ENCODE measurements at places on chromosomes 1 and 21.
A peak's percentile ranks its signal among the peaks of the same experiment; 100 is the strongest.

GRCh38 chr21:45643021-45643980, at the start of gene PCBP3:
Gene PCBP3, plus strand, starts transcription at chr21:45643725. Its CDS starts 206,361 bp downstream, at chr21:45850086.
- DNase-seq: peak; percentile 99

- DNase-seq: no peak
These were observed 349.7 kb downstream of the RWDD3 start for GRCh38 chr1:95583661-95584210.

- DNase-seq: no peak
These were observed 16.3 kb upstream of the PHLDA3 start for GRCh38 chr1:201485184-201485774.

DNA sequence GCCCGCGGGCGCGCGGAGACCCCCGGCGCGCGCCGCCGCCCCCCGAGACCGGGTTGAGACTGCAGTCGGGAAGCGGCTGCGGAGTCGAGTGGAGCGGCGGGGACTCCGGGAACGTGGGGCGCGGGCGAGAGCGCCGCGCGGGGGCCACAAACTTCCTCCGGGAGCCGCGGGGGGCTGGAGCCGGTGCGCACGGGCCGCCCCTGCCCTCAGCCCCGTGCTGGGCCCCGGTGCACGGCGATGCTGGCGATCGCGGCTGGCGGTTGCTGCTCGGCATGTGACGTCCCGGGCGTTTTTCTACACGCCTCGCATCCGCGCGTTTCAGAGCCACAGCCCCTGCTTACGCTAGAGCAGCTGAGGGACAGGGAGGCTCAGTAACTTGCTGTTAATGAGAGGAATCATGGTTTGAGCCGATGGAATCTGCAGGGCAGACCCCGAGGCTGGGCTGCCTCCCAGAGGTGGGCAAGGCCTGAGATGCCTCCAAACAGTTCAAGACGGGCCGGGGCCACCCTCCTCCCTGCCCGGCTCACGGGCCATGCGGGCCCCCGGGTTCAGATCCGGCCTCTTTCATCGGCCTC, 520 bp downstream of the TMEM201 start:
- no peak for DNase-seq

GRCh38 chr1:41661428-41662060, 177.1 kb upstream of the EDN2 start:
- DNase-seq: no peak

- DNase-seq: peak; percentile 21
These were observed 507.1 kb upstream of the ZRANB2 start for GRCh38 chr1:71587961-71588360.

DNA sequence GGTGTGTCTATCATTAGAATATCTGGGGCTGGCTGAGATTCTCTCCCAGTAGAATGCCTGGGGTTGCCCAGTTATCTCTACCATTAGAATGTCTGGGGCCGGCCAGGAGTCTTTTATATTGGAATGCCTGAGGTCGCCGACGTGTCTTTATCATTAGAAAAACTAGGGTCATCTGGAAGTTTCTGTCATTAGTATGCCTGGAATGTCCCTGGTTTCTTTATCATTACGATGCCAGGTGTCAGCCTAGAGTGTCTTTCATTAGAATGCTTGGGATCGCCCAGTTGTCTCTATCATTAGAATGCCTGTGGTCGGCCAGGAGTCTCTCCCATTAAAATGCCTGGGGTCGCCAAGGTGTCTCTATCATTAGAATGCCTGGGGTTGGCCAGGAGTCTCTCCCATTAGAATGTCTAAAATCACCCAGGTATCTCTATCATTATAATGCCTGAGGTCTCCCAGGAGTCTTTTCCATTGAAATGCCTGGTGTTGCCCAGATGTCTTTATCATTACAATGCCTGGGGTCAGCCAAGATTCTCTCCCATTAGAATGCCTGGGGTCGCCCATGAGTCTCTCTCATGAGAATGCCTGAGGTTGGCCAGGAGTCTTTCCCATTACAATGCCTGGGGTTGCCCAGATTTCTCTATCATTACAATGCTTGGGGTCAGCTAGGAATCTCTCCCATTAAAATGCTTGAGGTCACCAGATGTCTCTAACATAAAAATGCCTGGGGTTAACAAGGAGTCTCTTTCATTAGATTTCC, 53.2 kb downstream of the RNF187 start:
- no peak for DNase-seq

GRCh38 chr1:157469752-157470675, 82.3 kb downstream of the FCRL5 start:
- DNase-seq: no peak

DNA sequence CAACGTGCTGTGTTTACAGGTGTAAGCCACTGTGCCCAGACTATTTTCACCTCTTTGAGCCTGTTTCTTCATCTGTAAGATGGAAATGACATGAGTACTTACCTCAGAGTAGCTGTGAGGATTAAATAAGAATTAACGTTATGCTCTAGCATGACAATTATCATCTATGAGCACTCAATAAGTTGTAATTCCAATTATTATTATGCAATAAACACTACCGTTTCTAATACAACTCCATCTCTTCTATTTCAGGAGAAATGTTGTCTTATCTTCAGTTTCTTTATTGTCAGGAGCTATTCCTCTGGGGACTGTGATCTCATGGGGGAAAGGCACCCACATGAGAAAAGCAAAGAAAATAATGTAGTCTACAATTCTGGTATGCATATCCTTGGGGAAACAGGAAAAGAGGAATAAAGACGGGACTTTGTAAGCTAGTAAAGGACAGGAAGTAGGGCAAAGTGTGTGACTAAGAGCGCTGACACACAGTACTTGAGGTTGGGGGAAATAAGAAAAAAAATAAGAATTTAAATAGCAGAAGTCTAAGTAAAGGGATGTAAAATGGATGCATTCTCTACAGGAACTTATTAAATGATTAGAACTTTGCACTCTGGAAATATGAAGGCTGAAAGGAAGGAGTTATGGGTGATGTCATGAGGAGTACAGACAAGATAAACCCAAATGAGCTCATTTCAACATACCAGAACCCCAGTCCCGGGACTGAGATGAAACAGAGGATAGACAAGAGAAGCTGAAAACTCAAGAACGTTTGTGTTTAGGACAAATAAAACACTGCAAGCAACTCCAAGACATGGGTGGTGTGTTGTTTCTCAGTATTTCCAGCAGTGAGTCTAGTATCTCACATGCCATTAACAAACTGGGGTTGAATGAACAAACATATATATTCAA, 9.8 kb downstream of the PHC2 start:
- DNase-seq: no peak

DNA sequence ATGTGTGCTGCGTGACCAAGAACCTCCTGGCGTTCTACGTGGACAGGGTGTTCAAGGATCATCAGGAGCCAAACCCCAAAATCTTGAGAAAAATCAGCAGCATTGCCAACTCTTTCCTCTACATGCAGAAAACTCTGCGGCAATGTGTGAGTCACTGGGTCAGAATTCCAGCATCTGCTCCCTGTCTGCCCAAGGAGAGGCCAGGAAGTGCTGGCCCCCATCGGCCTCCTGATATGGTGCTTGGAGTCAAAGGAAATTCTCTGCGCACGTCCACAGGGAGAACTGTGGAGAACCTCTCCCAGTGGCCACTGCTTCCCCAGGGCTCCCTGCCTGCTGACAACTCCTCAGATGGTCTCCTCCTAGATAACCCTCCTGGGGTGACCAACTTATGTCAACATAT, 25.6 kb upstream of the IL20 start:
- DNase-seq: no peak

DNA sequence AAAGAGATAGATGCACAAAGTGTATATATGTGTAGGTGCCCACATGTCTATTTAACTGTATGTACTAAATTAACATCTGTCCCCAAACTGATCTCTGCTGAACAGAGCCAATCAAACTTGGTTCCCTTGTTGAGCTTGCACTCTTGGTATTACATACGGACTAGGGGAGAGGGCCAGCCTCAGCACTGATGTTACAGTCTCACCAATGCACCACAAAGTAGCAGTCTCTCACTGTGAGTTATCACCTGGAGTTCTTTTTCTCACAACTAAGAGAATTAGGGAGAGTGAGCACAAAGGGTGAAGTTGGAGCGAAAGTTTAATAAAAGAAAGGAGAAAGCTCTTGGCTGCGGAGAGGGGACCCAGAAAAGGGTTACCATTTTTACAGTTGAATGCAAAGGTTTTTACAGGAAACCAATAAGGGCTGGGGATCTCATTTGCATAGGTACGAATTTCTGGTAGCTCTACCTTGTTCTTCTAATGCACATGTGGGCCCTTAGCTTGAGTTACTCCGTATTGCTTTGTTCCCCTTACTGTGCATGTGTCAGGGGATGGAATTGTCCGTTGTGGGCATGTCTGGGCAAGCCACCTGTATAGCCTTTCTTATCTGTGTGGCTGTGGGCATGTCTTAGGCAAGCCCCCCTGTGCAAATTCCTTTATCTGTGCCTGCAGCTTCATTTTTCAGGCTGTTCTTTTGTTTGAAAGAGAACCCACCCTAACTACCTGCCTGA, 13.3 kb upstream of the CHI3L2 start:
- no peak for DNase-seq

DNA sequence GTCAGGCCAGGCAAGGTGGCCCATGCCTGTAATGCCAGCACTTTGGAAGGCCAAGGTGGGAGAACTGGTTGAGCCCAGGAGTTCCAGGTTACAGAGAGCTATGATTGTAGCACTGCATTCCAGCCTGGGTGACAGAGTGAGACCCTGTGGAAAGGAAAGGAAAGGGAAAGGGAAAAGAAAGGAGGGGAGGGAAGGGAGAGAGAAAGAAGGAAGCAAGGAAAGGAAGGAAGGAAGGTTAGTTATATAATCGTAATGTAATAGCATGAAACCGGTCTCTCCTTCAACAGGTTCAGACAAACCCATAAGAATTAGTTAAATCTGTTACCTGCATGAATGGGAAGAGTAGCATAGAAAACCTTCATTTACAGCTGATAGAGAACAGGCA, 1.2 kb upstream of the PAQR7 start:
- DNase-seq: no peak

GRCh38 chr1:71645015-71645414, 564.2 kb upstream of the ZRANB2 start:
- DNase-seq: no peak

- no peak for DNase-seq
These were observed 11.3 kb downstream of the TMCC2 start for GRCh38 chr1:205239078-205239477.

- no peak for DNase-seq
These were observed 15.6 kb downstream of the TMPRSS15 start for GRCh38 chr21:18387994-18388393.

- no peak for DNase-seq
These were observed 39.6 kb downstream of the CAMTA1 start for GRCh38 chr1:6824665-6825368.

DNA sequence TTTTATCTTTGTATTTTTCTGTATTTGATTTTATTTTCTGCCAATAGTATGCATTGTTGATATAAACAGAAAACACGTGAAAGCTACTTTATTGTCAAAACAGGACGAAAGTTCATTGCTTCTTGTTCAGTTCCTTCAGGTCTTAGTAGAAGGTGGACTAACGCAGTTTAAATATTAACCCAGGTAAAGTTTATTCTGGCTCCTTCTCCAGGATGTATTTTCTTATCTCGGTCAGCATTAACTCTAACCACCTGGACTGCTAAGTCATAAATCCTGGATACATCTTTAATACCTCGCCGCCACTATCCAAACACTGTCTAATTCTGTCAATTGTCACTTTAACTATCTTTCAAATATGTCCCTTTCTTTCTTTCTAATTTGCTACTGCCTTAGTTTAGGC, 5.7 kb upstream of the SOAT1 start:
- DNase-seq: no peak

DNA sequence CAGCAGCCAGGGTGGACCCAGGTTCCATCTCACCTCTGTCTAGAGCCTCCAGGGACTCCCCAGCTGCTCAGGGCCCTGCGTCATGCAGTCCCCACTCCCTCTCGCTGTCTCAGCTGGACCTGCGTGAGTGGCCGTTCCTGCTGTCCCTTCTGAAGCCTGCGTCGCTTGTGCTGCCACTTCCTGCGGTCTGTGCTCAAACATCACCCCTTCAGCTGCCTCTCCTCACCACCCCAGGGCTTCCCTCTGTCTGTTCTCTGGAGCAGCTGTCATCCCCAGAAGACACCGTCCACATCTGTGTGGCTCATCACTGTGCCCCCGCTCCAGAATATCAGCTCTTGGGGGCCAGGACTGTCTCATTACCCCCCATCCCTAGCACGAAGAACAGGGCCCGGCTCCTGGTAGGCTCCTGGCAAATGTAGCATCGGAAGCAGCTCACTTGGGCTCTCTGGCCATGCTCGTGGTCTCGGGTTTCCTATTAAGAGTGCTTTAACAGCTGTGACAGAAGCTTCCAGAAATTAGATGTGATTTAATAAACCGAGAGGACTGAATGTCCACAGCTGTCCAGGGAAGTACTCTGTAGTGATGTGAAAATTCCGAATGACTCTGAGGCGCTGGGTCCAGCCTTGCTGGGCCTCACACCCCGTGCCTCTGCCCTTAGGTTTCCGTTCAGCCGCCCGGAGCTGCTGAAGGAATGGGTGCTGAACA, 3.3 kb downstream of the THAP3 start:
- no peak for DNase-seq

DNA sequence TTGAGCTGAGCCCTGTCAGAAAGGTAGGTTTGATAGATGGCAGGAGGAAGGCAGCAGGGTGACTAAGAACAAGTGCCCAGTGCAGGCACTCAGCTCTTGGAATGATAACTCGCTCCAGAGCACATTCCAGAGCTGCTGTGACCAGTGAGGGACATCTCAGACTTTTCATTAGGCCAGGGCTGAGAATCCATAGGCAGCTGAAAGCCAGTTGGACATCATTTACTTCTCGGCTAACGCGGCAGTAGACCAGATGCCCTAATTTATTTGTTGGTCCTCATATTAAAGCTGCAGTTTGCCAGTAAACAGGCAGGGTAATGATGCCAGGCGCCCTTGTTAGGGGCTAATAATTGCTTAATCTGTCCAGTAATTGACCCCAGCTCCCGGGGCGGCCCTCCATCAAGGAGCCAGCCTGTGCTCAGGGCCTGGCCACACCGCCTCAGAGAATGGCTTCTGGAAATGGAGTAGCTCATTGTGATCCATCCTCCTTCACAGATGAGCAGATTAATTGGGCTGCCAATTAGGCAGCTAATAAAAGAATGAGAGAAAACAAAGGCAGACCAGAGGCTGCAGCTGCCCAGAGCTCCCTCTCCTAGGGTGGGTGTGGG, 122.0 kb downstream of the BEND5 start:
- no peak for DNase-seq

DNA sequence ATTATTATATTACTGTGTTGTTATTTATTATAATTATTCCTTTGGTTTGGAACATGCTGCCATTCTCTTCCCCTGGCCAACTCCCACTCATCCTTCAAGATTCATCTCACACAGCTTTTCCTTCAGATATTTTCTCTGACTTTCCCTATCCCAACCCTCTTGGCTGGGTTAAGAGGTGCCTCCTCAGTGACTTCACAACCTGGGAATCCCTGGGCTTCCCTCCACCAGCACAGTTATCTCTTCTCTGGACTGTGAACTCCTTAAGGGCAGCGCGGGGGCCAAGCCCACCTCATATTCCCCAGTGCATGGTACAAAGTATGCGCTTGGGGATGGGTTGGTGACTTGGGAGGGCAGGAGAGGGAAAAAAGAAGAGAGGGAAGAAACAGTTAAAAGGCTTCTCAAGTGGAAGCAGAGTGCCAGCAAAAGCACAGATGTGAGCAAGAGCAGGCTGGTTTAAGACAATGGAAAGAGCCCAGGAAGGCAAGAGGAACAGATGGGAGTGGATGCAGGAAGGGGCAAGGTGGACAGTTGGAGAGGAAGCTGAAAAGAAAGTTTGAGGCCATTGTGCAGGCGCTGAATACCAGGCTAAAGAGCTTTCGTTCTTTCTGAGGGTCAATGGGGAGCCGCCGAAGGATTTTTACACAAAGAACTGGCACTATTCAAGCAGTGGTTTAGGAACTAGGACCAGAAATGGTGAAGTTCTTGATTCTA, 132.3 kb downstream of the BEND5 start:
- DNase-seq: no peak

Data from NCI-H1436 (cell line).